A673 (cell line): ENCODE measurements at places on chromosomes 2 and 18. TPM values are rescaled to one million over a fixed set of nuclear protein-coding genes. Genes with fewer than 3 reads are reported as not detected.

Gene CCDC74A
- total RNA-seq: 7.0 and 11.0 TPM in 2 replicates

Gene IGFBP5
- 5.4 and 7.1 TPM in 2 replicates for total RNA-seq

Gene MOGAT1
- not detected in 2 replicates for total RNA-seq

Gene ITPRIPL1
- 23.5 and 23.9 TPM in 2 replicates for total RNA-seq

Gene IL1RN
- not detected in 2 replicates for total RNA-seq

Gene METTL8
- 29.4 and 33.5 TPM in 2 replicates for total RNA-seq

Gene RGPD3
- 0.30 and 0.57 TPM in 2 replicates for total RNA-seq

Gene OR6B2
- not detected in 2 replicates for total RNA-seq

Gene SULT1C4
- not detected in 2 replicates for total RNA-seq

Gene C1QL2
- total RNA-seq: 0.98 and 1.5 TPM in 2 replicates

Gene STAM2
- 21.3 and 28.1 TPM in 2 replicates for total RNA-seq
